ENCODE measurements at places on chromosomes 3 and 15.

DNA sequence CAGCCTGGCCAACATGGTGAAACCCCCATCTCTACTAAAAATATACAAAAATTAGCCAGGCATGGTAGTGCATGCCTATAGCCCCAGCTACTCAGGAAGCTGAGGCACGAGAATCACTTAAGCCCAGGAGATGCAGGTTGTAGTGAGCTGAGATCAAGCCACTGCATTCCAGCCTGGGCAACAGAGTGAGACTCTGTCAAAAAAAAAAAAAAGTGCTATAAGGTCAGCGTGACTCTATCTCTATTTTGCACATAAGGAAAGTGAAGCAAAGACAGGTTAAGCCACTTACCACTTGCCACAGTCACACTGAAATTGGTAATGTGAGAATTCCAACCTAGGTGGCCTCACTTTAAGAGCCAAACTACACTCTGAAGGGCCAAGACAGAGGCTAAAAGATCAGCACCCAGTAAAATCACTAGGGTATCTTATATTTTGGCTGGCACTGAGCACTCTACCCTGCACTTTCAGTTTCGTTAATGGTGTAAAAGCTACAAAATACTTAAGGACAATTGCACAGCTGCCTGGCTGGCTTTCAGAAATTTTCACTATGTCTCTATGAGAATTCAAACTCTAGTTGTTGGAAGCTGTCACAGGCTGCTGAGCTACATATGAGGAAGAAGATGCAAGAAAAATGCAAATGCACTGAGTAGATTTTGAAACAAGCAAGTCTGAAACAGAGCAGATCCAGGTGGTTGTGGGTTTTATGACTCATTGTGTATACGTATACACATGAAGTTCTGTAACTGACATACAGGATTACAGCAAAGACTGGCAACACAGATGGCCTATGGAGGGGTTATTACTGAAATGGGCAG is 32.7 kb downstream of the TRANK1 start:
- DNase-seq, result peak; percentile 19

- DNase-seq, result no peak
Observed at GRCh38 chr3:98013411-98014267, 21.5 kb downstream of the GABRR3 start.

DNA sequence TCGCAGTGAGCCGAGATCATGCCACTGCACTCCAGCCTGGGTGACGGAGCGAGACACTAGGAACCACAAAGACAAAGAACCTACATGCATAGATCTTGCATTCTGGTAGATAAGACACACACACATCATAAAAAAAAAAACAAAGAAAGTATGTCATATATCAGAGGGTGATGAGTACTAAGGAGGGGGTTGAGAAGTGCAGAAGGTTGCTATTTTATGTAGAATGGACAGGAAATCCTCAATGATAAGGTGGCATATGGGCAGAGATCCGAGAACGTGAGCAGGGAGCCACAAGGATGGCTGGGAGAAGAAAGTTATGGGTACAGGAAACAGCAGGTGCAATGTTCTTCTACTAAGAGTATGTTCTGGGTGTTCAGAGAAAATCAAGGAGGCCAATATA is 118.8 kb downstream of the MEX3B start:
- DNase-seq, result no peak

GRCh38 chr3:31077021-31077601 is 182.7 kb upstream of the GADL1 start:
- DNase-seq, result peak; percentile 70

- DNase-seq, result no peak
Observed at GRCh38 chr3:42856544-42856943, 19.1 kb downstream of the CYP8B1 start.

DNA sequence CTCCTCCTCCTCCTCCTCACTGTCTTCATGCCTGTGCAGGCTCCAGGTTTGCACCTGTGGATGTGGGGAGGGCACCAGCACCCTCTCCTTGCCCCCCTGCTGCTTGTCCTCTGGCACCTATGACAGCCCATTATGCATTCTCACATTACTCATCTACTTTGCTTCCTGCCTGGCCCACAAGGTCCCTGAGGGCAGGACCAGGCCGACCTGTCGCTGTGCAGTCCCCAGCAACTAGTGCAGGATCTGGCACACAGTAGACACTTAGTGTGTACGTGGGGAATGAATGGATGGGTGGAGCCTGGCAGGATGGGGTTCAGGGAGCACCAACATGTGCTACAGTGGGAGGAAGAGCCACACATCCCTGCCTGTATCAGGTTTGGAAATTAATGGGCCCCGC is 58.3 kb upstream of the TMEM115 start:
- DNase-seq, result no peak

DNA sequence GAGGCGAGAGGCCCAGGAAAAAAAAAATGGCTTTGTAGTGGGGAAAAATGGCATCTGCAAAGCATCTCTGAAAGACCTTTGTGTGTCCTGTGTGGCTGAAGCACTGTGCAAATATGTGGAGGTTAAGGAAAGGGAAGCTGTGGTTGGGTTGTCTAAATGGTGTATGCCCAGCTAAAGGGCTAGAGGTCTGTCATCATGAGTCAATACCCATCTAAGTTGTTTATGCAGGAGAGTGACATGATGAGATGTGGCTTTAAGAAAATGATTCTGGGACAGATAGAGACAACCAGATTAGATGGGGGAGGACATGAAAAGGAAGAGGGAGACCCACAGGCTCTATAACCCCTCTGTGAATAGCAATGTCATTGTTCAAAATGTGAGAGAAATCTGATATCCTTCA is 280.7 kb downstream of the MFSD1 start:
- DNase-seq, result peak; percentile 60

GRCh38 chr15:35557544-35557943 is 11.6 kb upstream of the DPH6 start:
- DNase-seq, result peak; percentile 25

GRCh38 chr15:43330780-43331087 is 361 bp upstream of the LCMT2 start:
- no peak for DNase-seq

GRCh38 chr3:197494366-197495058 is 61.3 kb downstream of the BDH1 start:
- DNase-seq, result no peak

GRCh38 chr3:25856902-25857518 is 67.1 kb downstream of the OXSM start:
- DNase-seq, result peak; percentile 25

- no peak for DNase-seq
Observed at GRCh38 chr3:127473244-127474024, 117.1 kb downstream of the TPRA1 start.

GRCh38 chr15:31563421-31563820 is 236.8 kb downstream of the KLF13 start:
- DNase-seq, result no peak

DNA sequence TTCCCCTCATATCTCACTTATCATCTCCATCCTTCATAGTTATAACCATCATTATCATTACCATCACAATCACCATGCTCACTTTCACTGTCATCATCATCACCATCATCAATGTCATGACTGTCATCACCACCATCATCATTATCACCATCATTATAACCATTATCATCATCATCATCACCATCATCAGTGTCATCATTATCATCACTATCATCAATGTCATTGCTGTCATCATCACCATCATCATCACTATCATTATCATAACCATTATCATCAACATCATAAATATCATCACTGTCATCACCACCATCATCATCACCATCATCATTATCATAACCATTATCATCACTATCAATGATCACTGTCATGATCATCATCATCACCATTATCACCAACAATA is 44.1 kb downstream of the SSUH2 start:
- no peak for DNase-seq

- no peak for DNase-seq
Observed at GRCh38 chr3:135500034-135500433, 465.5 kb upstream of the PPP2R3A start.

- no peak for DNase-seq
Observed at GRCh38 chr3:97009427-97010019, 195.1 kb downstream of the EPHA6 start.

DNA sequence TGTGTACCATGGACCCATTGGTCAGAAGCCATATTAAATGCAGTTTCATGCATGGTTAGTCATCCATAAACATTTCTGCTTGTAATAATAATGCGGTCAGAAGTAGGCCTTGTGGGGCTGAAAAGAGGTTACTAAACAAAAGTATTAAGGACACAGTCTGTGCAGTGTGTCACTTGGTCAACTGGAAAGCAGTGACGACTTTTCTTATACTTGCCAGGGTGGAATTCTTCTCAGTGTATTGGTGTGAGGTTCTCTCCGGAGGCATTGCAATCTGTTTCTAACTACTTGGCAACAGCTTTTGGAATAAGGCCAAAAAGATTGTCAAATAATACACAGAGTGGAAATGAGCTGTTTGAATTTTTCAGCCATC is 46.8 kb downstream of the CHL1 start:
- DNase-seq, result peak; percentile 25

DNA sequence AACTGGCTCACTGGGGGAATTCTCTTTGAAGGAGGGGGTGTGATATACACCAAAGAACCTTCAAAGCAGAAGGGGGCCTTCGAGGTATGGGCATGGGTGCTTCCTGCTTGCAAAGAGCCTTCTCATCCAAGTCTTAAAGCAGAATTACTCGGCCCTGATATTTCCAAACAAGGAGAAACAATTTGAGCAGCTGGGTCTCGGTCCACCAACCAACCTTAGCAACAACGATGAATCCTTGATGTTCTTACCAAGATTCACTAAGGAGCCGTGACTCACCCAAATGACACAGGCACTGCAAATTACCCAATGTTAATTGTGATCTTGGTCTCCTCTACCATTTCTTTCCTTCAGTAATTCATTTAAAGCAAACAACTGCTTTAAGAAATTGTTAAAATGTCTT is 7.7 kb downstream of the HOMER2 start:
- no peak for DNase-seq

DNA sequence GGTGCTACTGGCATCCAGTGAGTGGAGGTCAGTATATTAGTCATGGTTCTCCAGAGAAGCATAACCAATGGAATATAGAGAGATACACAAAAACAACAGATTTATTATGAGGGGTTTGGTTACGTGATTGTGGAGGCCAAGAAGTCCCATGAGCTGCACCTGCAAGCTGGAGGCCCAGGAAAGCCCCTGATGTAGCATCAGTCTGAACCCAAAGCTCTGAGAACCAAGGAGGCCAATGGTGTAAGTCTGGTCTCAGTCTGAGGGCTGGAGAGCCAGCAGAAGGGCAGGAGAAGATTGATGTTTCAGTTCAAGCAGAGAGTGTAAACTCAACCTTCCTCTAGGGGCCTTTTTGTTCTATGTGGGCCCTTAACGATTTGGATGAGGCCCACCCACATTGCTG is 144.1 kb downstream of the KLF13 start:
- DNase-seq, result no peak

- DNase-seq, result no peak
Observed at GRCh38 chr3:88031642-88032077, 27.1 kb downstream of the CGGBP1 start.

DNA sequence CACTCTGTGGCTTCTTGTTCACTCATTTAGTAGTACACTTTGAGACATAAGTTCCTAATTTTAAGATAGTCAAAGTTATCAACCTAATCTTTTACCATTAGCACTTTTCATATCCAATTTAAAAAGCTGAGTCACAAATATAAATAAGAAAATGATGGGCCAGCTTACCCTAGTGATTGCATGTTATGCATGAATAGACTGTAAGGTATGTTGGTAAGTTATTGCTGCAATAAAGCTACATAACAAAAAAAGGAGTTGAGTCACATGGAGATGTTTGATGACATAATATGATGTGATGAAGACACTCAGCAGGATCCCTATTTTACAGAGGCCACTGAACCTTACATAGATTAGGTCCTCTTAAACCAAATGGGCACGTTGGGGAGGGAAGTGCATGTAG is 161.3 kb downstream of the OCA2 start:
- DNase-seq, result no peak

DNA sequence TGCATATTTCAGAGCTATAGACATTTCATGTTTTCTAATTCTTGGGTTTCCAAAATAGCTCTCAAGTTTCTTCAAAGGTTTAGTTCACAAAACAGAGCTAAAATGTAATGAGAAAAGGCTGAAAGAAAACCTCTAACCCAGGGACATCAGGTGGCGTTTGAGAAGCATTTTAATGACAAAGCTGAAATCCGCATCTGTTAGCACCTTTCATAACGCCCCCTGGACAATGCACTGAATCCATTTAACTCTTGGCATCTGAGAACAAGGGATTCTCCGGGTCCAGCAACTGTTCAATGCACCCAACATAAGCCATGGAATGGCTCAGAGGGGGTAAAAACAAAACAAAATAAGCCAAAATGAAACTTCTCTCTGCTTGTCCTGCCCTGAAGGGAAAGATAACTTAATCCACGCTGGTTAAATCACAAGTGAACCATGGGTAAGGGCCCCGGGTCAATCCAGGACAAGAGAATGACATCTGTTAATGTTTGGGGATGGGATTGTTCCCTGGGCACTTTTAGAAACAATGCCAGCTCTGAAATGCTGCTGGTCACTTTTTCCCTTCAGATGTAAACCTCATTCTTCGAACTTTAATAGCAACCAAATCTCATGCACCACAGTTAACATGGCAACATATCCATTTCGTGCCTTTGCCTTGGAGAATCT is 466.2 kb upstream of the ADAMTS9 start:
- no peak for DNase-seq

- no peak for DNase-seq
Observed at GRCh38 chr3:110494093-110494490, 577.5 kb upstream of the NECTIN3 start.

GRCh38 chr3:121855555-121855954 is 20.5 kb downstream of the EAF2 start:
- DNase-seq, result no peak

DNA sequence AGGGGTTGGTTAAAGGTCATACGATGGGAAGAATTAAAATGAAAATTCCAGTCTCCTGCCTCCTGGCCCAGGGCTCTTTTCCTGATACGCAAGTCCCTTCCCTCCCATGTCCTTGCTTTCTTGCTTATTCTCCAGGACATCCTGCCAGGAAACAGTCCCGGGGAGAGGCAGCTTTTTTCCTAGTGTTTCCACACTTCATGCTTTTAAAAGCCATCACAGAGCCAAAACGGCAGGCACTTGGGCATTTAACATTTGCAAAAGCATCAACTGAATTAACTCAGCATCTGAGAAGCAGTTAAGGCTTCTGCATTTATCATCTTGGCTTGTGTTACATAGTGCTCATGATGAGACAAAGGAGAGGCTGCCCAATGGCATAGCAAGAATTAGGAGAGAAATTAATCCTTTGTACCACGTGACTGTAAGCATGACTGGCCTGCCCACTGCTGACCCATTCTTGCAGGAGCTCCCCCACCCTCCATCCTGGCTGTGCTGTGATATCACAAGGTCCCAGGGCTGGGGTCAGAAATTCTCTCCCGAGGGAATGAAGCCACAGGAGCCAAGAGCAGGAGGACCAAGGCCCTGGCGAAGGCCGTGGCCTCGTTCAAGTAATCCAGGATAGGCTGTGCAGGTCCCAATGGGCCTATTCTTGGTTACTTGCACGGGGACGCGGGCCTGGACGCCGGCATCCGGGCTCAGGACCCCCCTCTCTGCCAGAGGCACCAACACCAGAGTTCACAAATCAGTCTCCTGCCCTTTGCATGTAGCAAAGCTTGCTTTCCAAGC is 21.6 kb upstream of the VILL start:
- peak; percentile 9 for DNase-seq

All from stromal cell of bone marrow (primary cell).